Upper lobe of right lung (tissue), 1 donor: ENCODE measurements at places on chromosomes 4 and X. TPM values are rescaled to one million over a fixed set of nuclear protein-coding genes. Genes with fewer than 3 reads are reported as not detected.

DNA sequence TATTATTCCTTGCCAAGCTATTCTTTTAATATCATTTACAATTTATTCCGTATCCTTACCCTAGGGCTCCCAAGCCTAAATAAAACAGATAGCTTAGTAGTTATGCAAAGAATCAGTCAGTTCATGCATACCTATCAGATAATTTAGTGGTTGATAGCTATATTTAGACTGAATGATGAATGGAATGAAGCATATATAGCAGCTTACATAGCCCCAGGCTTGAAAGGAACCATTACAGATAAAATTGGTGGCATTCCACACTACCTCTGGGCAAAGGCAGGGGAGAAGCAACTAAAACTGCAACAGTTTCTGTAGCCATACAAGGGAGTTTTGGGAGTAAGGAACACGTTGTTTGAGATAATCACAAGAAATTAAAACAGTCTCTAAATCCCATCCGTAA, 2.7 kb downstream of the ACE2 start:
- DNase-seq = no peak

DNA sequence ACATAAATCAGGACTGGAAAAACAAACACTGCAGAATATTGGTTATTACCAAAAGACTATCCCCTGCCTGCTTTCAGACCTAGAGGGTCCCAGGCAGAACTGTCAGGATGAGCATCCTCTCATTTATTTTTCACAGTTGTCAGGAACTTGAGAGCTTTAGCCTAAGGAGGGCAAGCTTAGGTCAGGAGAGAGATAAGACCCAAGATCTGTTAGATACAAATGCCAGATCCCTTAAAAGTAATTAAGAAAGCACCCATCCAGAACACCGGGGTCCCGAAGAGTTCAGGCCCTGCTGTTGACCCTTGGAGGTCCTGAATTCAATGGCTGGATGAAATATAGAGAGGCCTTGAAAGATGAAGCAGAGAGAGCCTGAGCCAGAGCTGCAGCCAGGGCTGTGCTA, 5.9 kb upstream of the MAGEB3 start:
- DNase-seq = no peak

DNA sequence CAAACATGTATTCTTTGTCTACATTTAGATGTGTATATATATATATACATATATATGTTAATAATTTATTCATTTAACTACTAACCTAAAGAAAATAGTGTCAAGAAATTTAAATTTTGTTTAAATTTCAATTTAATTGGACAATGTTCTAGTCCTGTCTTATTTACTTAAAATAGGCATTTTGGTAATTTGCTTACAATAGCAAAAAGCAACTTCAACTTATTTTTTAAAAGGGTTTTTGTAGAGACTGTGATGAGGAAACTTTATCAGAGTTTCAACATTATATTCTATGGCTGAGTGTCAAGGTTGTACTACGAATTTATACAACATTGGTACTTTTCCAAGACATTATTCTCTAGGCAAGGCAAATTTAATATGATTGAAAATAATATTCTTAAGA, 212.0 kb upstream of the ARSJ start:
- no peak for DNase-seq

DNA sequence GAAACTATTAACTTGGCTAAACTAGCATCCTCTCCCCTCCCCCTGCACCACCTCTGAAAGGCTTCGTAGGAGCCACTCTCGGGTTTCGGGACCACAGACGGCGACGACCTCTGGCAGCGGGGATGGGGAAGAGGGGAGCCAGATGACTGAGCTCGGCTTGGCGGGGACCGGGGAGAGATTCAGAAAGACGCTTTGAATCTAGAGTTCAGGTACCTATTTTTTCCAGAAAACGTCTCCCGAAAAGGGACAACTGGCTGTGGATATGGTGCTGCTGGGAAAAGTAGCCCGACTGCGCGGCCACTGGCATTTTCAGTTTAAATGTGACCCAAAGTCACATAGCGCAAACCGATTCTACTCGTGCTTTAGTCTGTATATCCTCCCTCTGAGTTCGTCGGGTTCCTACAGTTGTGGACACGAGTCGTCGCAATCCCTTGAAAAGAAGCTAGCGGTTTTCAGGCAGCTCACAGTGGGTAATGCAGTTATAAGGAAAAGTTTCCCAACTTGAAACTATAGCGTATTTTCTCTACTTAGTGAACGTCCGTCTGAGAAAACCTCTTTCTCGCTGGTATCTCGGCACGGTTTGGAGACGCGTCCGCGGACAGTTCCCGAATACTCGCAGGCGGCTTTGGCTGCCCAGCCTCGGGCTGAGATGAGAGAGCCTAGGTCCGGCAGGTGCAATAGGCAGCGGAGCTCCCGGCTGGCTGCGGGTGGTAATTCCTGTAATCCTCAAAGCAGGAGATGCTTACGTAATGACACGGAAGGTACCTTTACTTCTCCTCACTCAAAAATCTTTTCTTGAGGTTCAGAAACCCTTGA, 1.3 kb downstream of the PARM1 start:
- DNase-seq = peak; percentile 83

The MYOZ2 gene
- total RNA-seq = 0.23 TPM
